ENCODE measurements at places on chromosomes 11 and 22.

- DNase-seq, result no peak
These were observed 5.8 kb downstream of the PLEKHB1 start for GRCh38 chr11:73652046-73652730.

DNA sequence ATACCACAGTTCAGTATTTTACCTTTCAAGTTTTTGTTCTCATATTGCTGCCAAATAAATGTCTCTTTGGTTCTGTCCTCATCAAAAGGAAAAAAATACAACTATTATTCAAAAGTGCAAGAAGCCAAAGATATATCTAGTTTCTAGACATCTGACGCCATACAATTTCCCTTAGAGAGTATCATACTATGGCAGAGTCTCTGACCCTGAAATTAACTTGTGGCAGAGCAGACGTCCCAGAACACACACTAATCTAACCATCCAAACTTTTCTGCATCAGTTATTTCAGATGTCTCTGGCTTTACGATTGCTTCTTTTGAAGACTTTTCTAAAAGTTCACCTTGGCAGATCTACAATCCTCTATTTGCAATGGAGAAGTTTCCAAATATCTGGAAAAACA, 2.7 kb downstream of the OR51T1 start:
- DNase-seq, result no peak

GRCh38 chr22:30370641-30371230, 13.9 kb downstream of the CCDC157 start:
- DNase-seq, result no peak

- no peak for DNase-seq
These were observed 44.4 kb downstream of the GDPD5 start for GRCh38 chr11:75481223-75481921.

DNA sequence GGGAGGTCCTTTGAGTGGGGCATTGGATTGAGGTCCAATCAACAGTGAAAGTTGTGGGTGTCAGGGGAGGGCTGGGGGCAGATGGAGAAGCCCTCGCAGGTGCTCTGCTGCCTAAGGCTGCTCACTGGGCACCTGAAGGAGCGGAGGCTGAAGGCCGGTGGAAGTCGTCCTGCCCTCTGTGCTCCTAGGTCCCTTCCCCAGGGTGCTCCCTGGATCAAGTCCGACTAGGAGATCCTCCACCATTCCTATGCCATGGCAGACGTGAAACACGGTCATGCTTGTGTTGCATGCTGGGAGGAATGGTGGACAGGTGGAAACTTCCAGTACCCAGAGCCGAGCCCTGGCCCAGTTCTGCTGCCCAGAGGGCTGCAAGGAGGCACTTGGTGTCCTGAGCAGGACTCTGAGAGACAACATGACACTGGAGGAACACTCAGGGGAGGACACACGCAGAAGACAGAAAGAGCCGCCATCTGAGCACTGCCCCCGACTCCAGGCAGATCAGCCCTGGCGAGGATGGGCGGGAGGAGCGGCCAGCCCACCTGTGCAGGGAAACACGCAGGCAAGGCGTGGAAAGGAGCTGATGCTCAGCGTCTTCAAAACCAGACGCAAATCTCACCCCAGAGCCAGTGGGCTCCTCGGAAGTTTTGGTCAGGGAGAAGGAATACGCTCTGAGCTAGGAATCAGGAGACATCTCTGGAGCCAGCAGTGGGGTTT, 786.8 kb downstream of the BRD1 start:
- no peak for DNase-seq

GRCh38 chr11:132960273-132961078, 571.8 kb downstream of the OPCML start:
- DNase-seq, result no peak

- DNase-seq, result no peak
These were observed 13.7 kb downstream of the CHADL start for GRCh38 chr22:41226723-41227655.

DNA sequence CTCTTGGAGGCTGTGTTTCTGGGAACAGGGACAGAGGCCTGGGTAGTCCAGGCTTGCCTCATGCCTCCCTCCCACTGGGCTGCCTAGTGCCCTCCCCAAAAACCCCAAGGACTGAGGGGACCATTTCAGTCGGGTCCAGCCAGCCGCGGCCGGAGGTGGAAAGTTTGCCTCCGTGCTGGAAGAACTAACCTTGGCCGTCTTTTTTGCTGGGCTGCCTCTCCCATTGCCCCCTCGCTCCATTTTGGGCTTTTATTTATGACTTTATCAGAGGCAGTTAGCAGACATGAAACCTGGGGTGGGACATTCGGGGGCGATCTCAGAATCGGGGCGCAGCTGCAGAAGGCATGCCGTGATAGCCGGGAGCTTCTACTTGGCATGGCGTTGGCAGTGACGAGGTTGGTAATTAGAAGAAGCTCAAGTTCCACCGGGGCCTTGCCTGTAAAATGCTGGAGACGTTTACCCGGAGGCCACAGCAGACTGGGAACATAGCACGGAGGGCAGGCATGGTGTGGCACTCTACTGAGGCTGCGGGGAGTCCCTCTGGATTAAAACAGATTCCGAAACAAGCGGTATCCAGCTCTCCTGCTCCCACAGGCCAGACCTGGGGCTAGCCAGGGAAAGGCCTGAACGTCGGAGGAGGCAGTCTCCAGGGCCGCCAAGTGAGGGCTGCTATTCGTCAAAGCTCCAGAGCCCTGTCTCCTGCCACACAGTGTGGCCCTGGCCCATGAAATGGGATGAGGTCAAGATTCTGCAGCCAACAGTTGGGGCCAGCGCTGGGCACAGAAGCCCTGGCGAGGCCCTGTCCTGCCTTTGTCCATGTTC, 76.4 kb upstream of the PPARA start:
- no peak for DNase-seq

GRCh38 chr22:46586531-46587011, 33.6 kb upstream of the GRAMD4 start:
- no peak for DNase-seq

GRCh38 chr11:73862986-73863385, 13.7 kb downstream of the COA4 start:
- no peak for DNase-seq

DNA sequence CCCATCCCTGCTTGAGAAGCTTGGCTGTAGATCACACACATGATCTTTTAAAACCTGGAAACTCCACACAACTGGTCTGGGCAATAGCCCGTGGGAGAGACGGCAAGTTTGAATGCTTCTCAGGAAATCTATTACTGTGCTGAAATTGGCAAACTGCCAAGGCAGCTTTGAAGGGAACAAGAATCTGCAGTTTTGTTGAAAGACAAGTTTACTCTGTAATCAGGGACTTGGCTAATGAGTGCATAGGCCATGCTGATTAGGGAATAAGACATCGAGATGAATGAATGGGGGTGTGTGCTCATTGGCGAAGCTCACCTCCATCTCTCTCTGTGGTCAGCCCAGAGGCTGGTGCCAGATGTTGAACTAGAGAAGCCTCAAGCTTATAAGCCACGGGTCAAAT, 218.8 kb downstream of the HIPK3 start:
- no peak for DNase-seq

- DNase-seq, result no peak
These were observed 32.3 kb downstream of the OR10A6 start for GRCh38 chr11:7898666-7899283.

DNA sequence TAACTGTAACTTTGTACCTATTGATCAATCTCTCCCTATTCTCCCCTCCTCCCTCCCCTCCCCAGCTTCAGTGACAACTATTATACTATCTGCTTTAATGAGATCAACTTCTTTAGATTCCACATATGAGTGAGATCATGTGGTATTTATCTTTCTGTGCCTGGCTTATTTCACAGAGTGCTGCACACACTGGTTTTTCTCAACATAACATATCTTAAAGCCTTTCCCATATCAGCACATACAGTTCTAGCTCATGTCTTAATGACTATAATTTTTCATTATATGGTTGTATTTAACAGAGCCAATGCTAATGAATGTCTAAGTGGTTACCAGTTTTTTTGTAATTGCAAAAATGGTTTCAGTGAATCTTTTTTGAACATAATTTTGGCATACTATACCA, 340.3 kb upstream of the DDI1 start:
- DNase-seq, result no peak

- DNase-seq, result no peak
These were observed 41.8 kb upstream of the SORL1-AS1 start for GRCh38 chr11:121494355-121495099.

GRCh38 chr11:105577641-105578040, 32.2 kb upstream of the GRIA4 start:
- DNase-seq, result no peak

DNA sequence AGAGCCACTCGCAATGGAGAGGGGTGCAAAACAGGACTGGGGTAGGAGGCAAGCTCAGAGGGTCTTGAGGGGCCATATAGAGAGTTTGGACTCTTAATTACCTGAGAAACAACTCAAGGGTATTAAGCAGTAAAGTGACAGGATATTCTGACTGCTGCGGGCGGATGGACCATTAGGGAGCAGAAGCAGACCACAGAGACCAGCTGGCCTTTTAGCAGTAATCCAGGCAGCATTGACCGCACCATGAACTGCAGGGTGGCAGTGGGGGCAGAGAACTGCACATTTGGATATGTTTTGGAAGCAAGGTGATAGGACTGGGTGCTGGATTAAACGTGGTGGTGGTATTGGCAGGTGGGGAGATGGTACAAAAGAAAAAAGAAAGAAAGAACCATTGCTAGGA, 125.3 kb downstream of the DBX1 start:
- no peak for DNase-seq

DNA sequence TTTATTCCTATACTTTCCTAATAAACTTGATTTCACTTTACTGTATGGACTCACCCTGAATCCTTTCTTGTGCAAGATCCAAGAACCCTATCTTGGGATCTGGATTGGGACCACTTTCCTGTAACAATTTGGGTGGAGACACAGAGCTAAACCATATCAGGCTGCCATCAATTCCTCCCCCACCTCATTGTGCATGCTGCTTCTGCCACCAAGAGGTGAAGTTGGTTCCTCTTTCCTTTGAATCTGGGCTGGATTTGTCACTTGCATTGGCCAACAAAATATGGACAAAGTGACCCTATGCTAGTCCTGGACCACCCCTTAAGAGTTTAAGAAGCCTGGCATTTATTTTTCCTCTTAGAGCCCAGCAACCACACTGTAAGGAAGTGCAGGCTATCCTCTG, 39.4 kb upstream of the CEP295 start:
- no peak for DNase-seq

GRCh38 chr11:4672470-4672869, 25.2 kb downstream of the OR51E2 start:
- no peak for DNase-seq

DNA sequence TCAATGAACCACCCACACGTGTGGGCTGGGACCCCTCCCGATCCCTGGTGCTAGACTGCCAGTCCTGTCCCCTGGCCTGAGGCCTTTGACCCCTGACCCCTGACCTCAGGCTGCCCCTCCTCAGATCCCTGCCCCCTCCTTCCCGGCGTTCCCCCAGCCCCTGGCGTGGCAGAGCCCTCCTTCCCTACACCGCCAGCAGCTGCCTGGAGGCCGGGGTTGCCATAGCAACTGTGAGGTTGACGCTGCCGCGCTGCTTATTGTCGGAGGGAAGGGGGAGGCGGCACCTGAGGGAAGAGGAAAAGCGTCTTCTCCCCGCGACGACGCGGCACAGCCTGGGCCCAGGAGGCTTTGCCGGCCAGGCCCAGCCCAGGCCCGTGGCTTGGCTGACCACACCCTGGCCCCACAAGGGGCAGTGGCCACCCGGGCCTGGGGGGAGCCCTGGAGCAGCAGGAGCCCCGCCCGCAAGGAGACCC, 32.6 kb downstream of the SHANK3 start:
- no peak for DNase-seq

GRCh38 chr11:63212742-63213141, 30.7 kb downstream of the SLC22A25 start:
- DNase-seq, result no peak

GRCh38 chr11:133197425-133197824, 334.9 kb downstream of the OPCML start:
- DNase-seq, result no peak

GRCh38 chr11:76524461-76524860, 79.6 kb downstream of the EMSY start:
- DNase-seq, result no peak

DNA sequence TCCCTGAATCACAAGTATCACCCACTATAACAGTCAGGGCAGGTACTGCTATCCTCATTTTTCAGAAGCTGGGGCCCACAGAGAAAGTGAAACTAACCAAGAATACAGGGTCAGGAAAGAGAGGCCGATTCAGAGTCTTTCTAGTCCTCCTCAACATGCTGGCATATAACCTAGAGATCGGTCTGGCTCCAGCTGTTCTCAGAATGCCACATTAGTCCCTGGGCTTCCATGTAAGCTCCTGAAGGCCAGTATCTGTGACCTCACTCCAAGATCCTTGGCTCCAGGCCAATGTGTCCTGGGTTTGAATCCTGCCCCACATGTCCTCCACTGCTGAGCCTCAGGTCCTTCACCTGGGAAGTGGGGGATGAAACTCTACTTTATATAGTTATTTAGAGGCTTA, 50.4 kb downstream of the TENM4 start:
- no peak for DNase-seq

- no peak for DNase-seq
These were observed 72.5 kb downstream of the MICAL2 start for GRCh38 chr11:12182676-12183541.

DNA sequence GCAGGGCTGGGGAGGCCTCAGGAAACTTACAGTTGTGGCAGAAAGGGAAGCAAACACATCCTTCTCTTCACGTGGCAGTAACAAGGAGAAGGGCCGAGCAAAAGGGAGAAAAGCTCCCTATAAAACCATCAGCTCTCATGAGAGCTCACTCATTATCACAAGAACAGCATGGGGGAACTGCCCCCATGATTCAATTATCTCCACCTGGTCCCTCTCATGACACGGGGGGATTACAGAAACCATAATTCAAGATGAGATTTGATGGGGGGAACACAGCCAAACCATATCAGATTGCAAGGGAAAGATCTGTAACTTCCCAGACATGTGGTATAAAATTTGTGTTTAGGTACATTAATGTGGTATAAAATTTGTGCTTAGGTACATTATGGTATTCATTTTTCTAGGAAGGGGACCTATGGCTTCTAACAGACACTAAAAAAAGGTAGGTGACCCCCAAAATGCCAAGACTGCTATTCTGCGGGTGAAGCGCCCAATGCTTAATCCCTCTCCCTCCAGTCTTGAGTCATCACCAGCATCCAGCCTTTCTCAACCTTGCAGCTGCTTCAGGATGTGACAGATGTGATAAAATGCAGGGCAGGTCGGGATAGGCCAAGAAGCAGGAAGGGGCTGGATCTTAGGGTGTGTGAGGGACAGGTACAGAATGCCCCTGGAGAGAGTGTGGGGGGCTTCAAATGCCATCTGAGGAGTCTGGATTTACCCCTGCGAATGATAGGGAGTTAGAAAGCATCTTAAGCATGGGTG, 57.7 kb upstream of the AMPD3 start:
- DNase-seq, result no peak

DNA sequence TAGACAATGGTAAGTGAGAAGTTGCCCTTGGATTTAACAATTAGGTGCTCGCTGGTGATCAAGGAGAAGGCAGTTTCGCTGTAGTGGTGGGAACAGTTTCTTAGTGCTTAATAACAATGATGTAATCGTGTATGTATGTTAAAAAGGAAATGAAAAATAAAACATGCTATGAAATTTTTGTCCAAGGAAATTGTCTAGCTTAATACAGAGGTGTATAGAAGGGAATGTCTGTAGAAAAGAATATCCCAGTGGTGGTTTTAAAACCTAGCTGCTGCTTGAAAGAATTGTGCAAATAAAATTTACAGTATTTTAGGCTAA, 53.1 kb downstream of the SWAP70 start:
- no peak for DNase-seq

All from activated gamma-delta T cell treated with anti-CD3 and anti-CD28 coated beads, Interleukin-2, amount 50 U/mL, for 16 hours (primary cell).